Ascending aorta (tissue), 2 donors: ENCODE measurements at places on chromosomes 3 and 15. TPM values are rescaled to one million over a fixed set of nuclear protein-coding genes. Genes with fewer than 3 reads are reported as not detected.

DNA sequence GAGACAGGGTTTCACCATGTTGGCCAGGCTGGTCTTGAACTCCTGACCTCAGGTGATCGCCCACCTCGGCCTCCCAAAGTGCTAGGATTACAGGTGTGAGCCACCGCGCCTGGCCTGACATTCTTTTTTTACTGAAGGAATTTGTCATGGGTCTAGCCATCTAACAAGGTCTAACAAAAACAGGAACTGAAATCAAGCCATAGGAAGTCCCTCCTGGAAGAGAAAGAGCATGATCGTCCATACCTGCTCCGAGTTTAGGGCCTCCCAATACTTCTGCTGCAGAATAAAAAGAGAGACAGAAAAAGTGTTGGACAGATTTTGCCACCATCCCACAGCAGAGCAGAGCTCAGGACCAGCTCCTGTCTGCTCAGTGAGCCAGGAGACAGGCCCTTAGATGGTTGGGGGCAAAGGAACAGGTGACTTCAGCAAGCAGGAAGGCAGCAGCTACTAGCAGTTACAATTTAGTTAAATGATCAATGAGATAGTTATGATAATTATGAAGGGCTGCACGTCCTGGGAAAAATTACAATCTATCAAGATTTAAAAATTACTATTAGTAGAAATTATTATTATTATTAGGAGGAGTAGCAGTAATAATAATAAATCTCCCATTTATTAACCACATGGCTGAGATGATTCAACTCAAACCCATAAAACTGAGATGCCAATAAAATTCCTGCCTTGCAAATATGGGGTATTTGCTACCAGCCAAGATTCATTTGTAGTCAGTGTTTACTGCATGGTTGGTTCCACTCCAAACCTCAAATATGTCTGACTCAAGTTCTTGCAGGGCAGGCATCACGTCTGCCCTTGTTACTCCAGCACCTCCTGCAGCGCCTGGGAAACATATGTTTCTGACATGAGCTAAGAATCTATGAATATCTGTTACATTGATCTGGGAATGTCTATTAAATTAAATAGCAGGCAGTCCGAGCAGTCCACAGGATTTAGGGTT, 40.1 kb downstream of the TMEM44 start:
- H3K36me3 ChIP-seq: no peaks in the 10 kb centered on the region
- H3K4me3 ChIP-seq: no peak overlapping the region
- no peaks in the 10 kb centered on the region for H3K27me3 ChIP-seq

DNA sequence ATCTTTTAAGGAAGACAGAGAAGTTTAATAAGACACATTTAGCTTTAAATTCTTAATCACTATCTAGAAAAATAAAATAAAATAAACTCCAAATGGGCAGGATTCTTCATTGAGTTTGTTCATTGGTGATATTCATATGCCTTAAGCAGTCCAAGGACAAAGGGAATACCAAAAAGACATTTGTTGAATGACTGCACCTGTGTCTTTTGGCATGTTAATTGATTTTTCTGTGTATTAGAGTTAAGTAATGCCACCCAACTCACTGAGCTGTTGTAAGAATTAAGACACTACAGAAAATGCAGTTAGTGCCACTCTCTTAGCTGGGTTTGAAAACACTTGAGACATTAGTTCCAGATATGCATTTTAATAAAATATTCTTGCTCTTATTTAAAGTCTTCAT, 683.6 kb upstream of the ROBO1 start:
- no peak for DNase-seq
- H3K4me3 ChIP-seq: no peak overlapping the region
- no peaks in the 10 kb centered on the region for H3K4me1 ChIP-seq
- no peaks in the 10 kb centered on the region for H3K36me3 ChIP-seq
- H3K27ac ChIP-seq: no peak overlapping the region

GRCh38 chr15:41730543-41730942, 43.7 kb upstream of the MAPKBP1 start:
- peaks cover 33% of the 10 kb centered on the region for H3K36me3 ChIP-seq
- H3K27me3 ChIP-seq: no peaks in the 10 kb centered on the region
- DNase-seq: no peak
- H3K27ac ChIP-seq: no peak overlapping the region
- no peak overlapping the region for H3K4me3 ChIP-seq

SUSD5 gene
- total RNA-seq: 68.0 TPM

- H3K4me3 ChIP-seq: no peak overlapping the region
- no peak for DNase-seq
- H3K4me1 ChIP-seq: no peaks in the 10 kb centered on the region
These were observed 21.2 kb downstream of the CADM2 start for GRCh38 chr3:84980011-84980410.
